ENCODE measurements at places on chromosomes 16 and 17.

DNA sequence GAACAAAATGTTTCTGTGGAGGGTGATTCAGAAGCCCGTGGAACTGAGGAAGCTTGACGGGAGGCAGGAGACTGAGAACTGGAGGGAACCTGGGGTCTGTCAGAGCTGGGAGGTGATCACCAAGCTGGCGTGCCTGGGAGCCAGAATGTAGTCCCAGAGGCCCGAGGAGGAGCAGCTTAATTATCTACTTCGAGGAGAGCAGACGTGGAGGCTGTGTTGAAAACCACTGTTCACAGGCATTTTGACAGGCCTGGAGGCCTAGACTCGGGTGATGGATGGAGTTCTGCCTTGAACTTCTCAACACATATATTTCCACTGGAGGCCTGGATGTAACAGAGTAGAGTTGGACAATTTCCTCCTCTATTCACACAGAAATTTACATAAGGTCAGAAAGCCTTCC is 177.7 kb upstream of the SALL1 start:
- DNase-seq: no peak

DNA sequence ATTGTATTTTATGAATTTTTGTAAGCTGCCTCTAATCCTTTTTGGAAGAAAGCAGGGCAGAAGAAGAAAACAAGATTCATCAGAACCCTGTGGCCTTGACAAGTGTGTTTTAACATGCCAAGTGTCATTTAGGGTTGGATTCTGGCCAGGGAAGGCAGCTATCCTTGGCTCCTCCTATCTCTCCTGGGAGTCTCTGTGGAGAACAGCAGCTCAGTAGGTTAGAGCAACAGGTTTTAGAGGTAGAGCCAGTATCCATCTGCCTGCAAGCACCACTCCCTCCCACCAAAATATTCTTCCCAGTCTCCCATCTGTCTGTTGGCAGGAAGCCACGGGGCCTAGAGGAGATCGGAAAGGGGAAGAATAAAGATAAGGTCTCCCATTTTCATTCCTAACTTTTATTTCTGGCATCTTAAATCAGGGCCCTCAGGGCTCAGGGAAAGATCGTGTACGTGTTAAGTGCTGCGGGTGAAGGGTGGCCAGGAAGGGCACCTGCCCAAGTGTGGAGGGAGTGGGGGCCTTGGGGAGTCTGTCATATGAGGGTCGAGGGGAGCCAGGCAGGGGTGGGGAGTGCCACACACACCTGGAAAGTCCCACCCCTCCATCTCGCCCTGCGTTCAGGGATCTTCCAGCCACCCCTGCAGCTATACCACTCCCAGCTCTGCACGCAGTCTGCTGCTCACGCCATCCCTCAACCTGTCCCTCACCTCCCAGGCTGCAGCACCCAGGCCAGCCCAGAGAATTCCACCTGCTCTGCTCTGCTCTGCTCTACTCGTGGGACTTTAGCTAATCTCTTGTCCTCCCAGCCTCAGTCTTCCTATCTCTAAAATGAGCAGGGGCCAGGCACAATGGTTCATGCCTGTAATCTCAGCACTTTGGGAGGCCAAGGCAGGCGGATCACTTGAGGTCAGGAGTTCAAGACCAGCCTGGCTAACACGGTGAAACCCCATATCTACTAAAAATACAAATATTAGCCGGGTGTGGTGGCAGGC is 17.1 kb upstream of the CPSF4L start:
- DNase-seq: no peak

GRCh38 chr17:51322390-51323029 is 62.2 kb downstream of the UTP18 start:
- DNase-seq: no peak

DNA sequence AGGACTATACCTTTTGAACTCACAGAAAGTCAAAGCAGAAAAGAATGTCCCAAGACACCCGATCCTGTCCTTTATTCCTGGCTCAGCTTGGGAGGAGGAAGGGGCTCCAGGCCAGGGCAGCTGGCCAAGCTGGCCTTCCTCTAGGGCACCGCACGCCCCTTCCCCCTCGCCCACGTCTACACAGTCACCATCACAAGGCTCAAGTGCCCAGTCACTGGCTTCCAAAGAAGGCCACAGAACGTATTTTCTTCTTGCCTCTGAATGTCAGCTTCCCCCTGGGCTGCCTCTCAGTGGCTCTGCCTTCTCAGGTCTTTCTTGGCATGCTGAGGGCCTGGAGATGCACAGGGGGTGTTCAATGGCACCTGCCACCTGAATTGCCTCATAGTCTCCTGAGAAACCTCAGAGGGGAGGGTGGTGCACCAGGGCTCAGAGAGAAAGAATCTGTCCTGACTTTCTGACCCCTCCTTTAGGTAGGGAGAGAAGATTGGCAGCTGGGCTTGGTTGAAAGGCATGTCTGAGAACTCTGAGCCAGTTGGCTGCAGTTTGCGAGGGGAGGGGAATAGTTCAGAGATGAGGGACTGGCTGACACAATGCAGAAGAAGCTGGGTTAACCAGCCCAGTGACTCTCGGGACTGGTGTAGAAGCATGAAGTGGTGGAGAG is 2.1 kb downstream of the DHRS11 start:
- DNase-seq: no peak

DNA sequence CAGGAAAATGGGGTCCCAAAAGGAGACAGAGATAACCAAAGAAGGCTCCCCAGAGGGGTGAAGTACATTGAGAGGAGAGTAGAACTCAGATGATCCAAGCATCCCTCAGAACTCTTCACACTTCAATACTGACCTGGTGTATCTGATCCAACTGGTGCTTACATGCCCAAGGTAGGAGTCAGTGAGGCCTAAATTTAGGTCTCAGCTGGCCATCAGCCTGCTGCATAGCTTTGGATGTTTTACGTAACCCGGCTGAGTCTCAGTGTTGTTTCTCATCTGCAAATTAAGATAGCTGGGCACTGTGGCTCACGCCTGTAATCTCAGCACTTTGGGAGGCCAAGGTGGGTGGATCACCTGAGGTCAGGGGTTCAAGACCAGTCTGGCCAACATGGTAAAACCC is 11.6 kb upstream of the GOSR2 start:
- DNase-seq: no peak

DNA sequence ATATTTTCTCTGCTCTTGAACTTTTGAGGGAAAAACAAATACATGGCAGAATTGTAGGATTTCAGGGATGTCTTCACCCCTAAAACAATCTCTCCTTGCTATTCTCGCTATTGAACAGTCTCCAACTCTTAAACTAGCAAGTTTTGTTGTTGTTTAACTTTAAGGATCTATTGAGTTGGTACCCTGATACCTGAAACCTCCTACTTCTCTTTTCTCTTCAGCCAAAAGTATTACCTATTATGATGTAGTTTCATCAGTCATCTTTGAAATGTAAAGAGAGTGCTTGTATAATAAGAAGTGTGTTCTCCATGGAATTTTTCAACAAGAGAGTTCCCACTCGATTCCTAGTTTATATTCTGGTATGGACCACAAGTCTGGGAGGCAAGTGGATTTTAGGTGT is 211.6 kb upstream of the TBX2 start:
- DNase-seq: no peak

- no peak for DNase-seq
Observed at GRCh38 chr17:69577098-69577497, 162.6 kb downstream of the MAP2K6 start.

Data from activated naive CD4-positive, alpha-beta T cell (primary cell).